ENCODE measurements at places on chromosomes 1 and 21.

DNA sequence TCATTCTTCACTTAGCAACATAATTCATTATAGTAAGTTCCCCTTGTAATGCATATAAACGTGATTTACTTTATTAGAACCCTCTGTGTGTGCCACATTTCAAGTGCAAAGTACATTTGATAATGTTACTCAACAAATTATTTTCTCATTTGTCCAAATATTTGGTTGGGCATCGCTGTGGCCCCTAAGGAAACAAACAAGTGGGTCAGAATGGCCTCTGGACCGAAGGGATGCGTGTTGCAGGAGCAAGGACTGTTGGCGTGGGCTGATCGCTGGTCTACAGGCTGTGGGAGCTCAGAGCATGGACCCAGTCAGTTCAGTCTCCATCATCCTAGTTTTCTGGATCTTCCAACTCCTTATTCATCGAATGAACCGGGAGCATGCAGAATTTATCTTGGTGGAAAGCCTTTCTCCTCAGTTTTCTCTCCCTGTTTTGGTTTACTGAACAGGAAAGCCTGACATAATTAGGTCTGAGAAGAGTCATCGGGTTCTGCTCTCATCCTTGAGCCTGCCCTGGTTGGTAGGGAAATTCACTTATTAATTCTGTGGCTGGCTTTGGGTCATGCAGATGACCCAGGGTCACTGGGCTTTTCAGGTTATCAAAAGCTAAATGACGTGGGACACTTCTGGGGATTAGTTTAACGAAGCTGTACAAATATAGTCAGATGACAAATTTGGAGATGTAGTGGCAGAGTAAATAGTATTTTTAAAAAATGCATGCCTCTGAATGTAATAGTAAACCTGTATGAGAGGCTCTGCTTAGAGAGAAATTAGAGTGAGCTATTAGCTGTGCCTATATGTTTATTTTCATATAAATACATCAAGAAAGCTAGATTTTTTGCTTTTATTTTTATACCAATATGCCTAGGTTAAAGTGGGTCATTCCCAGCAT is 200.2 kb downstream of the SDCCAG8 start:
- no peak for DNase-seq

GRCh38 chr1:10204003-10204642 is 6.2 kb upstream of the KIF1B start:
- DNase-seq: no peak

- no peak for DNase-seq
Observed at GRCh38 chr1:215416497-215416896, 150.6 kb upstream of the KCTD3 start.

- no peak for DNase-seq
Observed at GRCh38 chr1:38030596-38031512, 15.7 kb downstream of the POU3F1 start.

GRCh38 chr21:31564439-31564838 is 95.1 kb upstream of the SOD1 start:
- no peak for DNase-seq

GRCh38 chr1:151613282-151613780 is 1.5 kb downstream of the SNX27 start:
- DNase-seq: no peak

GRCh38 chr1:62281922-62282555 is 37.2 kb downstream of the KANK4 start:
- no peak for DNase-seq

GRCh38 chr1:26197813-26198212 is 7.4 kb downstream of the CATSPER4 start:
- DNase-seq: no peak

DNA sequence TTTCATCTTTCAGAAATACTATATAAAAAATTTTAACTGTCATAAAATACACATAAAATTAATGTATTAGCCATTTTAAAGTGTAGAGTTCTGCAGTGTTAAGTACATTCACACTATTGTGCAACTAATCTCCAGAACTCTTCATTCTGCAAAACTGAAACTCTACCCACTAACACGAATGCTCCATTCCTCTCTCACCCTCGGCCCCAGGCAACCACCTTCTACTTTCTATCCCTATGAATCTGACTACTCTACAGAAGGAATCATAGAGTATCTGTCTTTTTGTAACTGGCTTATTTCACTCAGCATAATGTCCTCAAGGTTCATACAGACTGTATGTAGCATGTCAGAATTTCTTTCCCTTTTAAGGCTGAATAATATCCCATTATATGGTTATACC is 43.4 kb downstream of the LTN1 start:
- no peak for DNase-seq

GRCh38 chr1:88540255-88540654 is 143.8 kb upstream of the PKN2 start:
- DNase-seq: no peak

All from hepatic stellate cell (primary cell).